Stimulated activated CD4-positive, alpha-beta T cell treated with anti-CD3 and anti-CD28 coated beads, Interleukin-15, amount 100 ng/mL, for 1 hour (primary cell): ENCODE measurements at places on chromosomes 6 and 20.

GRCh38 chr6:30795549-30796293 is 51.4 kb upstream of the IER3 start:
- no peak for DNase-seq

DNA sequence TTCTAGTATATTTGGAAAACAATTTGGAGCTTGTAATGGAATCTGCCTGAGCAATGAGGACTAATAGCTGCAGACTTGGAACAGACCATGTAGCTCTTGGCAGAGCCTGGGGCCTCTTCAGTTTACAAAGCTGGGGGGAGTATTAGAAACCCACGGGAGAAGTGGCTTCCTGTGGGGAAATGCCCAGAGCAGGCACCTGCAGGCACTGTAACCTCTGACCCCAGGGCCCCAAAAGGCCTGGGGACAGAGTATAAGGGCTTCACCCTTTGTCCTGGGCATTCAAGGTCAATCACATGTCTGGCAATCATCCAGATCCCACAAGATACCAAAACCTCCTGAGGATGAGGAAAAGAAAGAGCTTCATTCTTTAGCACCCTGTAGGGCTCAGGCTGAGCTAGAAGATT is 19.4 kb downstream of the PKIG start:
- DNase-seq, result no peak

GRCh38 chr6:8242885-8243284 is 140.5 kb upstream of the EEF1E1 start:
- DNase-seq, result no peak

DNA sequence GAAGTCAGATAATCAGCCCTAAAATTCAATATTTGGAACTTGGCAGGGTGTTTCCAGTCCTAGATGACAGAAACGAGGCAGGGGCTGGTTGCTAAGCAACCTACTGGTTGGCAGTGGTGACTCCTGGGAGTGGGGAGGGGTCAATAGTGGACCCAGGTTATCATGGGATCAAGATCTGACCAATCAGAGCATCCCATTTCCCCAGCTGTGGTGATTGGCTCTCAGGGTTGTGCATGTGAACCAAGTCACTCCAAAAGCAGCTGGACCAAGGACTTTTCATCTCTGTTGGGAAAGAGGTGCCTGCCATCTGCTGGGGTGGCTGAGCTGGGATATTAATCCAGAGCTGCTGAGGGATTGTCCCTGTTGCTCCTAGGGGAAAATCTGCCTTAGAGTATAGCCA is 253.4 kb downstream of the PREX1 start:
- DNase-seq, result no peak

GRCh38 chr6:76702187-76702586 is 629.7 kb upstream of the IMPG1 start:
- DNase-seq, result no peak

GRCh38 chr6:23842760-23843159 is 283.3 kb upstream of the NRSN1 start:
- DNase-seq, result no peak

- DNase-seq, result no peak
Observed at GRCh38 chr6:3163248-3163594, 5.9 kb upstream of the TUBB2A start.

DNA sequence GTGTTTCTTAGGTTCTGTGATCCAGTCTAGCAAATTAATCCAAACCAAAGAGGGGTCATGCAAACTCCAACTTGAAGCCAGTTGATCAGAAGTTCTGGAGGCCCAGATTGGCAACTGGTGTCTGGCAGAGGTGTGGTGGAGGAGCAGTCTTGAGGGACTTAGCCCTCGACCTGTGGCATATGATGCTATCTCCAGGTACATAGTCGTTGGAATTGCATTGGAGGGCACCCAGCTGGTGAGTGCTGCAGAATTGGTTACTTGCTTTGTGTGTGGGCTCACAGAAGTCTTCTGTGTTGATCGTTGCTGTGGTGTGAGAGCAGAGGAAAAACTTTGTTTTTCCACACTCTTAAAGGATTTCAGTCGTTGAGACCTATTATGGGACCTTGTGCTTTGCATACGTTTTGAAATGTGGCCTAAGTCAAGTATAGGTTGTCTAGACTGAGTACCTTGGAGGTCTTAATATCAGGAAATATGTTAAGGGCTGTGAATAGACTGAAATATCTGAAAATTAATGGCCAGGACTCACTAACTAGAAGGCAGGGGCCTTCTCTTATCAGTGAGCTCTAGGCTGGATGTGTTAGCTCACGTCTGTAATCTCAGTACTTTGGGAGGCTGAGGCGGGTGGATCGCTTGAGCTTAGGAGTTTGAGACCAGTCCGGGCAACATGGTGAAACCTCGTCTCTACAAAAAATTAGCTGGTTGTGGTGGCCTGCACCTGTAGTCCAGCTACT is 7.8 kb downstream of the PANK2 start:
- DNase-seq, result no peak

DNA sequence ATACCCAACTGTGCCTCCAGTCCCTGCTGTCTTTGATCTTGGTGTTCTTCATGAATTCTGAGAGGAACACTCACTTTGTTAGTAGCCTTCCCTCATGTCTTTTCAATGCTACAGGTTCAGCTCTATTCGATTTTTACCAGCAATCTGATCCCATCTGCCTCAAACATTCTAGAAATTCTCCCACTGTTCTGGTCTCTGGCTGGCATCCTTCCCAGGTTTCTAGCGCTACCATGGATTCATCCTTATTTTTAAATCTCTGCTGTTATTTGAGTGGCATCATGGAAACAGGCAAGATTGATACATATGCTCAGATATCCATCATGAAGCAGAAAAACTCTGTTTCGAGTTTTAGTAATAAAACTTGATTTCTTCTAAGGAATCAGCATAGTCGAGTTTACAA is 94.8 kb downstream of the GRM1 start:
- no peak for DNase-seq

DNA sequence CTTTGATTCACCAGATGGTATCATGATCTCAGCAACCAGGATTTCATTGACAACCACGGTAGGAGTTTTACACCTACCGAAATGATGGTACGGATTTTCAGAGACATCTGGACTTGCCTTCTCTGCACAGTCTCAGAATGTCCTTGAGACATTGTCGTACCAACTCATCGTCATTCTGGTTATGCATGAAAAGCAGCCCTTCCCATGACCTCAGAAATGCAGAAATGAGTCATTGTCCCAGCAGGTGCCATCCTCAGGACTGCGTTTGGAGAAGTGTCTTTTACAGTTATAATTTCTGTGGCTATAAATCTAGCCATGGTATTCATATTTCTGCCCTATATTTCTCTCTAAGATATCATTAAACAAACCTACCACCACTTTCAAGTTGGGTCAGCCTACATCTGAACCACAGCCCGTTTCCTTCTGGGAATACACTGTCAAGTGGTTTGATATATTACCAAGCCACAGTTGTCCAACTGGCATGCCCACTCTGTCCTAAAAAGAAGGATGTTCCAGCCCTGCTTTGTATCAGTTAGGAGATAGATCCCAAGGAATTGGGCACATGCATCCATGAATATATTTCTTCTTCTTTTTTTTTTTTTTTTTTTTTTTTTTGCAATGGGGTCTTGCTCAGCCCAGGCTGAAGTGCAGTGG is 7.5 kb upstream of the BFSP1 start:
- DNase-seq, result no peak

- no peak for DNase-seq
Observed at GRCh38 chr6:39909701-39910100, 24.6 kb downstream of the MOCS1 start.
